IPS DF 19.7 (cell line): ENCODE measurements at places on chromosomes 7 and 10.

- DNase-seq, result no peak
Measured at GRCh38 chr10:114034923-114035645, 8.6 kb upstream of the ADRB1 start.

GRCh38 chr10:100009283-100009792, 409 bp downstream of the DNMBP start:
- DNase-seq, result no peak

DNA sequence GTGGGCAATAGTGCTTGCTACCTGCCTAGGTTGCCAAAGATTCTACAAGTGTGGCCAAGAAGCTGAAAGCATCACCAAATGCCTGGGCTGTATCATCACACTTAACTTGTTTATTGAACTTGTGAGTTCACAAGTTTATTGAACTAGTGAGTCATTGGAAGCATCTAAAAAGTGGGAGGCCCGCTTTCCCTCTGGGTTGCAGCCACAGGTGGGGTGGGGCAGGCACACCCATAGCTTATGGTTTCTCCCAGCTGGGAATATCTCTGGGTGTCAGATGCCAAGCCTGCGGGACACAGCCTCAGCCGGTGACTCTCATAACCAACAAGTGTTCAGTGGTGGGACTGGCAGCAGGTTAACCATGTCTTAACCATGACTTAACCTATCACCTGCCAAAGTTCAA, 145.9 kb upstream of the FAM13C start:
- no peak for DNase-seq

DNA sequence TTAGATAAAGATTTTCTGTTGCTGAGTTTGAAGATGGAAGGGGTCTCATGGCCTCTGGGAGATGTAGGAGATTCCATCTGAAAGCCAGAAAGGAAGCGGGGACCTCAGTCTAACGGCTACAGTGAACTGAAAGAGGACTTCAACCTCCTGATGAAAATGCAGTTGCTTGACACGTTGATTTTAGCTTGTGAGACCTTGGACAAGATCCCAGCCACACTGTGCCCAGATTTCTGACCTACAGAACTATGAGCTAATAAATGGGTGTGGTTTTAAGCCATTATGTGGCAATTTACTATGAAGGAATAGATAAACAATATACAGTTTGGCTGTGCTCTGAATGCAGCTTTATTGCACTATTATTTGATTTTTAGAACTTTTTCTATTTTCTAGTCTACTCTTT, 342.3 kb upstream of the SEMA3D start:
- no peak for DNase-seq

- DNase-seq, result no peak
Measured at GRCh38 chr7:46725838-46726237, 804.8 kb upstream of the IGFBP3 start.

DNA sequence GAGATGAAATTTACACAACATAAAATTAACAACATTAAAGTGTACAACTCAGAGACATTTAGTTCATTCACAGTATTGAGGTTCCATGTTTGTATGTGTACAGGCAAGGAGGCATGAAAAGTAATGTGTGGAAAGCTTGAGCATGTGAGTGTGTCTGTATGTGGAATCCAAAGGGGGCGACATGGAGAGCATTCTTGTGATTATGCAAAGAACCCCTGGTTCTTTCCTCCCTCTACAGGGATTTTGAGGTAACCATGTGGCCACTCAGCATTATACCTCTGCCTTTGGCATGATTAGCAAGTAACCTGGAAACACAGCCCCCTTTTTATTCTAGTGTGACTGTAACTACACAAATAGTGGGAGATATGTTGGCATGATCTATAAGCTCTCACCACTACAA, 21.0 kb downstream of the OR2F1 start:
- peak; percentile 20 for DNase-seq

GRCh38 chr10:89846281-89846630, 144.9 kb downstream of the KIF20B start:
- DNase-seq, result no peak

DNA sequence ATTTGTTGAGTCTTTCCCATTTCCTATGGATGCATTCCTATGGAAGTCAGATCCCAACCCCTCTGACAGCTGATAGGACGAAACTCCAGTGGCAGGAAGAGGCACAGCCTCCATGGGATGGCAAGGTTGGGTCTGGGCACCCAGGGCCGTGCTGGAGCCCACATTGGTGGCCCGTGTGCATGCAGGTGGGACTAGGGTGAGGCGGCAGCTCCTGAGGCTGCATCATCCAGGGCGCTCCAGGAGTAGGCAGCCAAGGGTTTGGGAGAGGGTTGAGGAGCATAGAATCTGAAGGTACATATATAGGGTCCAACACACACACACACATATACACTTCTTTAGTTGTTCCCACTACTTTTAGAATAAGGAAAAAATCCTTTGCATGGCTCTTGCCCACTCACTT, 81.4 kb upstream of the BMPER start:
- no peak for DNase-seq

GRCh38 chr7:7795203-7795602, 76.8 kb upstream of the RPA3 start:
- no peak for DNase-seq

GRCh38 chr7:75961218-75961617, 33.2 kb downstream of the TMEM120A start:
- DNase-seq, result no peak

GRCh38 chr7:106844279-106844997, 20.6 kb upstream of the PIK3CG start:
- no peak for DNase-seq

DNA sequence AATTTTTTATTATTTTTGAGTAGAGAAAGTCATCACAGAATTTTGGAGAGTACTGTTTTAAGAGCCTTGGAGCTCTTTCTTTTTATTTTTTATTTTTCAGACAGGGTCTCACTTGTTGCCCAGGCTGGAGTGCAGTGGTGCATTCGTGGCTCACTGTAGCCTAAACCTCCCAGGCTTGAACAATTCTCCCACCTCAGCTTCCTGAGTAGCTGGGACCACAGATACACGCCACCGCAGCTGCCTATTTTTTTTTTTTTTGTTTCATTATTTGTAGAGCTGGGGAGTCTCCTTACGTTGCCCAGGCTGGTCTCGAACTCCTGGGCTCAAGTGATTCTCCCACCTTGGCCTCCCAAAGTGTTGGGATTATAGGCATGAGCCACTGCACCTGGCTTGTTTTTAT, 10.6 kb downstream of the CPA4 start:
- no peak for DNase-seq

DNA sequence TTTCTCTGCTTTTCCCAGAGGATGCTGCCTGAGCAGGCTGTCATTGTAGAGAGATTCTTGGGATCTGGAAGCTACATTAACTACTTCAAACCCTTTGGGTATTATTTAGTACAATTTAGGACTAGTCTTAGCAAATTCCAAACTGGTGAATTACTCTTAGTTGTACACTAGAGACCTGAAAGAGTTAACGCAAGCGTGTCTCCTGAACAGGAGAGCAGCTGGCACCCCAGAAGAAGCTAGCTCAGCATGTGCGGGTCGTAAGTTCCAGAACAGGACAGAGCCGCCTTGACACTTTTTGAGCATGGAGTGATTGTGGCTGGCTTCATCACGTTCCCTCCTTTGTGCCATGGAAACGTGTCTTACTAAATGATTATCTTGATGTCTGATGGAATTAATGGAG, 495.7 kb upstream of the TPK1 start:
- DNase-seq, result no peak

GRCh38 chr7:371779-372545, 82.0 kb downstream of the FOXL3 start:
- no peak for DNase-seq

GRCh38 chr7:142030848-142031247, 35.2 kb downstream of the MGAM start:
- DNase-seq, result no peak

DNA sequence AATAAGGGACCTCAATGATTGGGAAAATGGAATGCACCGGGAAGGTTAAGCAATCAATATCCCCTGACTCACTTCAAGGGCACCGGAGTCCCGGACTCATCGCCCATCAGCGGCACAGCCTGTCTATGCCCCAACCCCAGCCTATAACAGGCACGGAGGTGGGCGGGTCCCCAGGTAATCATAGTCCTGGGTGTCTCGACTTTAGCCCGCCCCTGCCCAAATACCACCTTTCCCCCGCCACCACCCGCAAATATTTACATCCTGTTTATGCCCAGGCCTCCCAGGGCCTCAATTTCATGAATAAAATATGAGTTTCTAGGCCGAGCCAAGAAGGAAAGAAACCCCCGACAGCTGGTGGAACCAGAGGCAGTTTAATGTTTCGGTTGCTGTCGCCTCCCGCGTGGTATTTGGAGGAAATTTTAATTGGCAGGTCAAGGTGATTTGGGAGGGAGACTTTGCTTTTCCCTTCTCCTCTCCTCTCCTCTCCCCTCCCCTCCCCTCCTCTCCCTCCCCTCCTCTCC, 15.6 kb upstream of the RFC2 start:
- peak; percentile 91 for DNase-seq

- no peak for DNase-seq
Measured at GRCh38 chr7:16395121-16395520, 26.2 kb downstream of the CRPPA start.

- no peak for DNase-seq
Measured at GRCh38 chr7:131653418-131654248, 97.2 kb upstream of the PODXL start.

DNA sequence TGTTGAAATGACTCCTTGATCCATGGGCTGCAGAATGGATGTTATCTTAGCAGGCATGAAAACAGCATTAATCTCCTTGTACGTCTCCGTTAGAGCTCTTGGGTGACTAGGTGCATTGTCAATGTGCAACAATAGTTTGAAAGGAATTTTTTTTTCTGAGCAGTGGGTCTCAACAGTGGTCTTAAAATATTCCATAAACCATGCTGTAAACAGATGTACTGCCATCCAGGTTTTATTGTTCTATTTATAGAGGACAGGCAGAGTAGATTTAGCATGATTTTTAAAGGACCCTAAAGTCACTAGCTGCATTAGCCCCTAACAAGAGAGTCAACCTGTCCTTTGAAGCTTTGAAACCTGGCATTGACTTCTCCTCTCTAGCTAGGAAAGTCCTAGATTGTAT, 64.0 kb downstream of the NRF1 start:
- no peak for DNase-seq

DNA sequence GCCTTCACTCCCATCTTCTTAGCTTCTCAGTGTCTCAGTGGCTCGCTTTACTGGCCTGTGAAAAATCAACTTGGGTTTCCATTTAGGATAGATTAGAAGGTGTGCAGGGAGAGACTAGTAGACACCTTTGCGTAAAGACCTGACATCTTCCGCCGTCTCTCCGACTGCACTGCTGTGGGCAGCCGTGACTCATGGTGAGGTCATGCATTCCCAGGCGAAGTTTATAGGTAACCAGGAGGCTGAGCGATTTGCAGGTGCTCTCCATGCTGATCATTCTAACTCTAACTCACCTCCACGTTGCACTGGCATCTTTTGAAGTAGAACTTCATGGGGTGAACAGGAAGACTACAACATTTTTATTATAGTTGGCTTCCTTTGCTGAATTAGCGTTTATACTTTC, 68.0 kb upstream of the ZNF438 start:
- no peak for DNase-seq

GRCh38 chr7:46945328-46945727, 636.6 kb downstream of the TNS3 start:
- DNase-seq, result no peak

DNA sequence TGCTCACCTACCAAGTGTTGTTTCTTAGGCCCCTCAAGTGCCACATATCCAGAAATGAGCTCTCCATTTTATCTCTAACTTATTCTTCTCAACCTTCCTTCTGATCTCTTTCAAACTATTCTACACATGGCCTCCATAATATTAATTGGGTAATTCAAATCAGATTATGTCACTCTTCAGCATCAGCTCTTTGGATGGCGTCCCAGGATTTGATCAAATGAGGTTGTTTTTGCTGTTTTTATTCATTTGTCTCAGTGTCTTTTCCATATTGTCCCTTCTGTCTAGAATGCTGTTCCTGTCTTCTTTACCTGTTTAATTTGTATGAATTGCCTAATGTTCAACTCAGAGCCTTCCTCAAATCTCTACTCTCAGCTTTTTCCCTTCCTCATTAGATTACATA, 234.6 kb upstream of the CXCL12 start:
- DNase-seq, result no peak

DNA sequence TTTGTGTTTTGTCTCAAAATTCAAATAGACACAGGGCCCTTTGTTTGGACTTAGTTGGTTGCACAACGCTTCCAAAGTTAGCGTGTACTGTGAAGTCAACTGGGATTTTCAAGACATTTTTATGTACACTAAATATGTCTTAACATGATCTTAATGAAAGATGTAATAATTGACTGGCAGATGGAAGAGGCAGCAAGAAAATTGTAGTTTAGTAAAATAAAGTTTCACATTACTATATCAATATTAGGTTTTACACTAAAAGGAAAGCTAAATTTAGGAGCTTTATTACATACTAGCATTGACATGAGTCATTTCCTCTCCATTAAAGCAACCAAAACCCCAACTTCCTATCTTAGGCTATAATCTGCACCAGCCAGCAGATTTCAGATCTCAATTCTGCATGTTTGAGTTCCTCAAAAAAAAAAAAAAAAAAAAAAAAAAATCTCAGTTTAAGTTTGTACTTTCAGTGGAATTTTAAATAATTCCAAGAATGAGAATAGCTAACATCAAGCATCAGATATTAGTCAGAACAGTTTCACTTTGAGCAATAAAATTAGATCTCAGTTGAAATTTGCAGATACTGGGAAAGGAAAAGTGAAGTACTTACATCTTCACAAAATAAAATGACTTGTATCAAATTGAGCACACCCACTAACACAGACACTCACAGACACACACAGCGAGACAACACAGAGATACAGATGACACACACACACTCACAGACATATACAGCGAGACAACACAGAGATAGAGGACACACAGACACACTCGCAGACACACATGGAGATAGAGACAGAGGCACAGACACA, 346.6 kb upstream of the KLF6 start:
- DNase-seq, result no peak

- no peak for DNase-seq
Measured at GRCh38 chr7:14258441-14258840, 269.0 kb upstream of the ETV1 start.

DNA sequence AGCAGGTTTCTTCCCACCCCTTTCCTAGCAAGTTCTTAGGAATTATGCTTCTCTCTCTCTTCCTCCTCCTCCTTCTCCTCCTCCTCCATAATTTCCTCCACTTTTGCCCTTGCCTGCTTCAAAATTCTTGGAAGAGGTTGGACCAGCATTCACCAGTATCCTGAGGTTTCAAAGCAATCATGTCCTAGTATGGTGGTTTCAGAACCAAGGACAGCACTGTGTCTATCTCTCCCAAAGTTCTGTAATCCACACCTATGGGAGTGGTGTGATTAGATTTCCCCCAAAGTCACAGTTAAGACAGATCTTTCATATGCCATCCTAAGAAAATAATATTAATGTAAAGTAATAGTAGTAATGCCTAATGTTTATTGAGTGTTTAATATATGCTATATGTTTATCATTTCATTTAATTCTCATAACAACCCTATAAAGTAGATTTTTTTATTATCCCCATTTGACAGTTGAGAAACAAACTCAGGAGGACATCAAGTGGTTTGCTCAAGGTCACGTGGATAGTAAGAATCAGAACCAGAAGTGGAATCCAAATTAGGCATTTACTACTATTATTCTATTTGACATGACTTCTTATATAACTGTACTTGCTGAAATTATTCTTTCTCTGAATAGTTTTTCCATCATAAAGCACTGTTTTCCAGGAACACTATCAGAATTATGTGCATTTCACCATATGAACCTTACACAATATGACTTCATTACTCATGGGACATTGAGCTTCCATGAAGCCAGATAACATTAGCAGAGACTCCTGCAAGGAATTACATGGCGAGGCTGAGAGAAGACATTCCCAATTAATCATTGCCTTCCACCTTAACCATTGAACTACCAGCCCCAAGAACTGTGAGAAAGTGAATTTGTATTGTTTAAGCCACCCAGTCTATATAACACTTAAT, 91.4 kb downstream of the IPMK start:
- DNase-seq, result peak; percentile 2

GRCh38 chr10:80459047-80459865, 5.1 kb downstream of the TSPAN14 start:
- no peak for DNase-seq
